Glutamatergic neuron (in vitro differentiated cells): ENCODE measurements at places on chromosomes 7 and 10.

DNA sequence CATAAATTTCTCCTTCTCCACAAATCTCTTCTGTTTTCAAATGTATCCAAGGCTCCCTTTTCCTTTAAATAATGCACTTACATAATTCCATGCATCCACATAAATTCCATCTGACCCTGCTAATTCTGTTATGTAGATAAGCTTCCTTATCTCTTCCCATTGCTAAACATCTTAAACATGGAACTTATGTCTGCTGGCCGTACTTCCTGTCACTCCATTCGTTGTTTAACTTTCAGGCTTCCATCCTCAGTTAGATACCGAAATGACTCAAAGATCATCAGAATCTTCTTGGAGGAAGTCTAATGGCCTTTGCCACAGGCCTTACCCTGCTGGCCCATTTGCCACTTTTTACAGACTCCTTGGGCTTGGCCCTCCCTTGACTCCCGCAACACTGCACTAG lies 330.9 kb downstream of the GFRA1 start:
- no peak overlapping the region for H3K27ac ChIP-seq
- no peak overlapping the region for H3K4me3 ChIP-seq
- H3K36me3 ChIP-seq, result peaks cover 4% of the 10 kb centered on the region
- no peak for DNase-seq
- H3K27me3 ChIP-seq, result no peaks in the 10 kb centered on the region

GRCh38 chr10:27744802-27745731 lies 552 bp downstream of the MKX start:
- H3K4me1 ChIP-seq, result peaks cover 14% of the 10 kb centered on the region
- no peak overlapping the region for H3K27ac ChIP-seq
- H3K27me3 ChIP-seq, result peaks cover 33% of the 10 kb centered on the region
- H3K4me3 ChIP-seq, result peak overlapping the region; percentile 97
- no peak for DNase-seq
- no peaks in the 10 kb centered on the region for H3K36me3 ChIP-seq

- H3K27ac ChIP-seq, result peak overlapping the region; percentile 14
- H3K27me3 ChIP-seq, result peaks cover 18% of the 10 kb centered on the region
- DNase-seq, result no peak
- H3K4me1 ChIP-seq, result peaks cover 40% of the 10 kb centered on the region
- H3K4me3 ChIP-seq, result no peak overlapping the region
Observed at GRCh38 chr10:121138918-121139317, 287.8 kb downstream of the WDR11 start.

DNA sequence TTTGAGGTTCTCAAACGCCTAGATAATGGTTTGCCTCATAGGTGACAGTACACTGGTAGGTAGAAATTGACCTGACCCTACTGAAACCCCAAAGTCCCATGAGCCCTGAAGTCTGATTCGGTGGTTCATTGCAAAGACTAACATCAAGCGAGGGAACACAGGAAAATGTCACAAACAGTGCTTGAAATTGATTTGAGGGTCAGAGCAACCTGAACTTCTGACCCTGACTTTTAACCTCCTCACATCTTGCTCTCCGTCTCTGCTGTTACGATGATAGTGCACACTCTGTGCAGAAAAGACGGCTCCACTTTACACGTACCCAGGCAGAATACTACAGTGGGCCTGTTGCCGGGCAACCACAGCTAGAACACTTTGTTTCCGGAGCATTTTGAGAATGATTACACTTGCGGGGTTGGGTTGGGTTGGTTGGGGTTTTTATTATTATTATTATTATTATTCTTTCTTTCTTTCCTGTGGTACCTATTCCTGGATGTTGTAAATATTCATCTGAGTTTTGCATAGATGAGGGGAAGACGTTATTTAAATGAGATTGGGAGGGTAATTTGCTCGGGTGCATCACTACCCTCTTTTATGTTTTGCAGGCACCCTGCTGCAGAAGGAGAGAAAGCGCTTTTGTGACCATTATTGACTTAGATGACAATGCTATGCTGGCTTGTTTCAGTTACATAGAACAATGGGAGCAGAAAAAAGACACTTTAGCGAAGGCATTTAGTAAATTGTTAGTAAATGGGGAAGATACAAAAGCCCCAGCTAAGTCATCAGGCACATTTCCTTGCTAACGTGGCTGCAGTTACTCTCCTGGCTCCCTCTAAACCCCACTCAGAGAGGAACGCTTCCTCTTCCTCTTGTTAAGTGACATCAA lies 438.1 kb upstream of the NRP1 start:
- H3K4me1 ChIP-seq, result peaks cover 14% of the 10 kb centered on the region
- H3K27ac ChIP-seq, result no peak overlapping the region
- H3K36me3 ChIP-seq, result no peaks in the 10 kb centered on the region
- peak; percentile 21 for DNase-seq

GRCh38 chr10:124072541-124072940 lies 20.9 kb downstream of the CHST15 start:
- no peak overlapping the region for H3K27ac ChIP-seq
- DNase-seq, result no peak
- peaks cover 13% of the 10 kb centered on the region for H3K4me1 ChIP-seq
- no peak overlapping the region for H3K4me3 ChIP-seq
- peaks cover 2% of the 10 kb centered on the region for H3K27me3 ChIP-seq
- no peaks in the 10 kb centered on the region for H3K36me3 ChIP-seq

DNA sequence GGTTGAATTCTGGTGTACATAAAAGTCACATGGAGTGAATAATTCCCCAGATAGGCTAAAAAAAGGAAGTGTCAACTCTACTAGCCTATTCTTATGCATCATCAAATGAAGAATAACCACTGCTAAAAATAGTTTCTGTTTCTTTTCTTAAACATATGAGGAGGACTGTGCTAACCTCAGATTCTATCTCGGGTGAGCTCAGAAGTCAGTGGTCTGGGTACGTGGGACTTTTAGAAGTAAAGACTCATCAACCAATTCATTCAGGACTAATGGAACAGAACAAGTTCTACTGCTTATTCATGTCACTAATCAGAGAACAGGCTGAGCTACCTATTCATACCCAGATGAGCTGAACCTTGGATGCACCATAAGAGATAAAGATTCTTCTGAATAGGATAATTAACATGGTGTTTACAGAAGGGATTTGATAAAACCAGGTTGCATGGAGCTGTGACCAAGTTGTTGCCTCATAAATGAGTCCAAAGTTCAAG lies 9.5 kb upstream of the ASAH2 start:
- H3K27ac ChIP-seq, result no peak overlapping the region
- no peak for DNase-seq
- H3K4me3 ChIP-seq, result no peak overlapping the region
- H3K4me1 ChIP-seq, result peaks cover 1% of the 10 kb centered on the region
- peaks cover 6% of the 10 kb centered on the region for H3K36me3 ChIP-seq

GRCh38 chr7:33698041-33698440 lies 207.3 kb upstream of the BMPER start:
- peaks cover 15% of the 10 kb centered on the region for H3K36me3 ChIP-seq
- H3K27ac ChIP-seq, result peak overlapping the region; percentile 3
- DNase-seq, result no peak
- H3K27me3 ChIP-seq, result no peaks in the 10 kb centered on the region
- peak overlapping the region; percentile 8 for H3K4me3 ChIP-seq

- DNase-seq, result no peak
- no peak overlapping the region for H3K27ac ChIP-seq
- H3K4me1 ChIP-seq, result no peaks in the 10 kb centered on the region
- no peaks in the 10 kb centered on the region for H3K36me3 ChIP-seq
- H3K27me3 ChIP-seq, result peaks cover 6% of the 10 kb centered on the region
- H3K4me3 ChIP-seq, result no peak overlapping the region
Observed at GRCh38 chr7:101232141-101232850, 5.3 kb downstream of the CLDN15 start.

GRCh38 chr7:149716932-149717307 lies 56.5 kb downstream of the ZNF467 start:
- no peak overlapping the region for H3K27ac ChIP-seq
- H3K4me3 ChIP-seq, result peak overlapping the region; percentile 36
- H3K27me3 ChIP-seq, result peaks cover 6% of the 10 kb centered on the region
- peaks cover 13% of the 10 kb centered on the region for H3K4me1 ChIP-seq
- H3K36me3 ChIP-seq, result no peaks in the 10 kb centered on the region

- peaks cover 2% of the 10 kb centered on the region for H3K27me3 ChIP-seq
- peaks cover 3% of the 10 kb centered on the region for H3K36me3 ChIP-seq
- H3K4me3 ChIP-seq, result no peak overlapping the region
- peak overlapping the region; percentile 75 for H3K27ac ChIP-seq
Observed at GRCh38 chr7:152709287-152710152, 33.6 kb upstream of the XRCC2 start.

- no peak overlapping the region for H3K4me3 ChIP-seq
- no peaks in the 10 kb centered on the region for H3K36me3 ChIP-seq
- H3K27me3 ChIP-seq, result no peaks in the 10 kb centered on the region
- no peak overlapping the region for H3K27ac ChIP-seq
- no peak for DNase-seq
- peaks cover 28% of the 10 kb centered on the region for H3K4me1 ChIP-seq
Observed at GRCh38 chr7:105862770-105863169, 13.6 kb downstream of the ATXN7L1 start.

- peaks cover 26% of the 10 kb centered on the region for H3K4me1 ChIP-seq
- H3K27ac ChIP-seq, result no peak overlapping the region
- no peak overlapping the region for H3K4me3 ChIP-seq
- H3K27me3 ChIP-seq, result peaks cover 2% of the 10 kb centered on the region
- no peaks in the 10 kb centered on the region for H3K36me3 ChIP-seq
- DNase-seq, result no peak
Observed at GRCh38 chr10:71344154-71344925, 25.3 kb downstream of the SLC29A3 start.

DNA sequence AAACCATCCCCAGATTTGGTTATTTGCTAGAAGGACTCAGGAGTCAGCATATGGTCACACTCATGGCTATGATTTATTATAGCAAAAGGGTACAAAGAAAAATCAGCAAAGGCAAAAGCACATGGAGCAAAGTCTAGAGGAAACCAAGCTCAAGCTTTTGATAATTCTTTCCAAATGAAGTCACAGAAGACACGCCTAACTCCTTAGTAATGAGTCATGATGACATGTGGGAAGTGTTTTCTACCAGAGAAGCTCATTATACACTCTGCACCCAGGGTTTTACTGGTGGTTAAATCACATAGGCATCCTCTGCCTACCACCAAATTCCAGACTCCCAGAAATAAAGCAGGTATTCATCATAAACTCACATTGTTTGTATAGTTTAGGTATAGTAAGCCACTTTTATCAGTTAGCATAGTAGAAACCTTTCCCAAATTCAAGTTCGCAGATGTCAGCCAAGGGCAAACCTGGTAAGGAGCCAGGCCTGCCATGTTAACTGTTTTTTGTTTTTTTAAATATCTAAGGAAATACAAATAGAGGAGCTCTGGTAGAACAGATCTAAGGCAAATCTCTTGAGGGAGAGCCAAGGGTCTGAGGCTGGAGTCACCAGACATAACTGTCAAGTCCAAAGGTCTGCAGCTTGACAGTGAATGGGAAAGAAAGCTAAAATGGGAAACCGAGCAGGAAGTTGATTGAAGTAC lies 15.4 kb upstream of the HIBADH start:
- H3K27me3 ChIP-seq, result no peaks in the 10 kb centered on the region
- no peak for DNase-seq
- peaks cover 2% of the 10 kb centered on the region for H3K4me1 ChIP-seq
- H3K27ac ChIP-seq, result no peak overlapping the region

DNA sequence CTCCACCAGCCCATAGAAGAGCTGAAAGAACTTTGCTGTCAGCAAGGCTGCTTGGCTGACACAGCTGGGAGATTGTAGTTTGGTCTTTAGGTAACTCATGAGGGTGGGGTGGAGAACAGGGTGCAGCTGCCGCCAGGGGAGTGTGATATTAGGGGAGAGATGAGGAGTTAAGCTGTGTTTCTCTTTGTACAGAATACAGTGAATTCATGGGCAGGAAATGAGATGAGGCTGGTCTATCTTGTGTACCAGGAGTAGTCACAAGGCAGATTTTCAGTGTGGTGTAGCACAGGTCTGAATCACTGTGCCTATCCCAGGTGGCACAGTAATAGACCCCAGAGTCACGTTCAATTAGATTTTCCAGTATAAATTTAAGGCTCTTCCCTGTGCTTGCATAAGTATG lies 56.6 kb upstream of the TARP start:
- no peak overlapping the region for H3K4me3 ChIP-seq
- H3K27ac ChIP-seq, result peak overlapping the region; percentile 1
- no peaks in the 10 kb centered on the region for H3K36me3 ChIP-seq
- peaks cover 4% of the 10 kb centered on the region for H3K4me1 ChIP-seq
- no peaks in the 10 kb centered on the region for H3K27me3 ChIP-seq

GRCh38 chr10:74882427-74882826 lies 56.0 kb downstream of the KAT6B start:
- H3K4me1 ChIP-seq, result no peaks in the 10 kb centered on the region
- no peaks in the 10 kb centered on the region for H3K36me3 ChIP-seq
- peaks cover 3% of the 10 kb centered on the region for H3K27me3 ChIP-seq
- H3K4me3 ChIP-seq, result no peak overlapping the region
- no peak overlapping the region for H3K27ac ChIP-seq

GRCh38 chr10:14540062-14540461 lies 209.3 kb upstream of the FRMD4A start:
- peaks cover 2% of the 10 kb centered on the region for H3K27me3 ChIP-seq
- H3K36me3 ChIP-seq, result no peaks in the 10 kb centered on the region
- H3K4me3 ChIP-seq, result no peak overlapping the region
- DNase-seq, result no peak

DNA sequence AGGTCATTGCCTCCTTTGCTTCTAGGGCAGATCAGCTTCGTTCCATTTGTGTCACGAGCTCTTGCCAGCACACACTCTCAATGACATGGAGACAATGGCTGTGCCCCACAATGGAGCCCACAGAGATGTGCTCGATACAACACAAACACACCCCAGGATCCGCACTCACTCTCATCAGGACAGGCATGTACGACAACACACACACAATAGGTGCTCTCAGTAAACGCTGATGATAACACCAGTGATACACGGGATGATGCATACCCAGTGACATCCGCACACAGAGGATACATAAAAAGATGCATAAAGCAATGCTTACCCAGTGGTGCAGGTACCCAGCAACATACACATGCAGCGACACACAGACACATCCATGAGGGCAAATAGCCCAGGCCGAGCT lies 61.2 kb upstream of the LBX1 start:
- no peak overlapping the region for H3K27ac ChIP-seq
- H3K4me1 ChIP-seq, result peaks cover 13% of the 10 kb centered on the region
- no peak for DNase-seq
- H3K36me3 ChIP-seq, result peaks cover 5% of the 10 kb centered on the region
- H3K4me3 ChIP-seq, result peak overlapping the region; percentile 9

DNA sequence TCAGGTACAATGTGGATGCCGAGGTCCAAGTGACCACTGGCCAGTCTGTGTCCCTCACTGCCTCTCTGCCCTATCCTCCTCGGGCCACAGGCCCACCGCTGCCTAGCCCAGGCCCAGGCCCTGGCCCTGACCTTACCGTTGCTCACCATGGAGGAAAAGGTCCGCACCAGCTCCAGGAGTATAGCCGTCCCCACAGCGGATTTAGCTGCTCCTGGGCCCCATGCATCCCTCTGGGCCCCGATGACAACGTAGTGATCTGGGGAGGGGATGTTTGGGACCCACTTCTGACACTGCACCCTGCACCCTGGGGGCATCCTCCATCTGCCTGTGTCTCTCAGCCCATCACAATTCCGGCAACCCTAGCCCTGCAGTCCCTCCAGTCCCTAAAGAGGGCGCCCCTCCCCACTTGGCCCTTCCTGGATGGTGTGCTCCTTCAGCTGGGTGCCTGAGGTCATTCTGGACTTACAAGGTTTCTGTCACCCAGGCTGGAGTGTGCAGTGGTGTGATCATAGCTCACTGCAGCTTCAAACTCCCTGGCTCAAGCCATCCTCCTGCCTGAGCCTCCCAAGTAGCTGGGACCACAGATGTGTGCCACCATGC lies 12.1 kb downstream of the TFR2 start:
- no peaks in the 10 kb centered on the region for H3K4me1 ChIP-seq
- H3K27ac ChIP-seq, result no peak overlapping the region
- H3K4me3 ChIP-seq, result no peak overlapping the region
- peaks cover 22% of the 10 kb centered on the region for H3K27me3 ChIP-seq

- H3K4me3 ChIP-seq, result no peak overlapping the region
- peaks cover 6% of the 10 kb centered on the region for H3K27me3 ChIP-seq
- no peaks in the 10 kb centered on the region for H3K36me3 ChIP-seq
Observed at GRCh38 chr10:93081834-93082233, 8.1 kb downstream of the CYP26A1 start.
